ELF-1 (cell line): ENCODE measurements at places on chromosomes 13 and 19.
A peak's percentile ranks its signal among the peaks of the same experiment; 100 is the strongest.

- DNase-seq: no peak
Measured at GRCh38 chr19:46144756-46145155, 3.3 kb upstream of the IGFL2 start.

- DNase-seq: peak; percentile 20
Measured at GRCh38 chr13:65653613-65654012, 1576.5 kb downstream of the PCDH9 start.

GRCh38 chr13:52399046-52399445 lies 6.9 kb downstream of the THSD1 start:
- no peak for DNase-seq

- no peak for DNase-seq
Measured at GRCh38 chr13:21932996-21933395, 262.1 kb downstream of the FGF9 start.

GRCh38 chr19:48330012-48330681 lies 4.8 kb downstream of the EMP3 start:
- DNase-seq: peak; percentile 95

GRCh38 chr13:25168790-25169189 lies 3.3 kb downstream of the AMER2 start:
- DNase-seq: no peak

DNA sequence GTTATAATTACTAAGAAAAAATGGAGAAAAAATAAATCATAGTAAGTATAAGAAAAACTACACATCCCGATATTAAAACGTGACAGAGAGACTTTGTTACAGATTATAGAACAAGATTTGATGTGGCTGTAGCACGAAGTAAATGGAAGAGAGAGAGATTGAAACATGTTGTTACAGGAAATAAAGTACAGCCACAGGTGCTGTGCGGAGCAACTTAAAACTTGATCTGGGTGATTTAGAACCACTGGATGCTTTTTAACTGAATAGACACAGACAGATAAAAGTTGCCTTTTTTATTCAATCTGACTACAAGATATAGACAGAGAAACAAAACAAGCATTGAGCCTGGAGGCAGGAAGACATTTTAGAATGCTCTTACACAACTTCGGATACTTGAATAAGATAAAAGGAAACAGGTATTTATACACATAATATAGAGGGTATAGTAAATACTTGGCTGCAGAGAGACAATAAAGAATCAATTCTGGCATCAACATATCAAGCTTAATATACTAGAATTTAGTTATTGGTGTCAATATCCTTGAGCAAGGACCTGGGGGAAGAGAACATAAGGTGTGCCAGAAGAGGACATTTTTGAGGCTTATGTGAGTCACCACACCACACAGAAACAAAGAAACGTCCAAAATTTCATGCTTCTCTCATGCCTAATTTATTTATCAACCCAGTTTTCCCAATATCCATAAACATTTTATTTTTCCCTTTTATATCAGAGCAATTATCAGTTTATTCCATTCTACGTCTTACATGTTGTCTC lies 548.5 kb downstream of the SLITRK1 start:
- no peak for DNase-seq

- DNase-seq: peak; percentile 52
Measured at GRCh38 chr13:96984051-96984508, 10.2 kb downstream of the OXGR1 start.

DNA sequence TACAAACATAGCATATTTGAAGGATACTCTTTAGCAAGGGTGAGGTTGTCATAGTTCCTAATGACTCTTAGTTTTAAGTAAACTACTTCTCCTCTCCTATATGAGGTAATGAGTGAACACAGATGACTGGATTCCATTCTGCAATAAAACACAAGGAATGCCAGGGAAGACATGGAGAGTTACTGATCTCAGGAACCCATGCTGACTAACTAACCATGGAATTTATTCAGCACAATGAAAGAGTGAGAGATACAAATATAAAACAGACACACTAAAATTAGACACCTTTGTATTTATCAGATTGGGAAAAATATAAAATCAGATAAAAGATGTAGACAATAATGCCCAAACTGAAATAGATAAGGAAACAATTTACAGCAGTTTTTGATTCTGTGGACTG lies 1525.9 kb upstream of the SLC10A2 start:
- no peak for DNase-seq

DNA sequence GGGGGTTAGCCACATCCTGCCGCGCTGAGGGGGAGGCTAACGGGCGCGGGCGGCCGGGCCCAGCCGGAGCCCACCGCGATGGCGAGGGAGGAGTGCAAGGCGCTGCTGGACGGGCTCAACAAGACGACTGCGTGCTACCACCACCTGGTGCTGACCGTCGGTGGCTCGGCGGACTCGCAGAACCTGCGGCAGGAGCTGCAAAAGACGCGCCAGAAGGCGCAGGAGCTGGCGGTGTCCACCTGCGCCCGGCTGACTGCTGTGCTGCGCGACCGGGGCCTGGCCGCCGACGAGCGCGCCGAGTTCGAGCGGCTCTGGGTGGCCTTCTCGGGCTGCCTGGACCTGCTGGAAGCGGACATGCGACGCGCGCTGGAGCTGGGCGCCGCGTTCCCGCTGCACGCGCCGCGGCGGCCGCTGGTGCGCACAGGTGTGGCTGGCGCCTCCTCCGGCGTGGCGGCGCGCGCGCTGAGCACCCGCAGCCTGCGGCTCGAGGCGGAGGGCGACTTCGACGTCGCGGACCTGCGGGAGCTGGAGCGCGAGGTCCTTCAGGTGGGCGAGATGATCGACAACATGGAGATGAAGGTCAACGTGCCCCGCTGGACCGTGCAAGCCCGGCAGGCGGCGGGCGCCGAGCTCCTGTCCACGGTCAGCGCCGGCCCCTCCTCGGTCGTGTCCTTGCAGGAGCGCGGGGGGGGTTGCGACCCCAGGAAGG lies 692 bp downstream of the RGS9BP start:
- DNase-seq: peak; percentile 61

DNA sequence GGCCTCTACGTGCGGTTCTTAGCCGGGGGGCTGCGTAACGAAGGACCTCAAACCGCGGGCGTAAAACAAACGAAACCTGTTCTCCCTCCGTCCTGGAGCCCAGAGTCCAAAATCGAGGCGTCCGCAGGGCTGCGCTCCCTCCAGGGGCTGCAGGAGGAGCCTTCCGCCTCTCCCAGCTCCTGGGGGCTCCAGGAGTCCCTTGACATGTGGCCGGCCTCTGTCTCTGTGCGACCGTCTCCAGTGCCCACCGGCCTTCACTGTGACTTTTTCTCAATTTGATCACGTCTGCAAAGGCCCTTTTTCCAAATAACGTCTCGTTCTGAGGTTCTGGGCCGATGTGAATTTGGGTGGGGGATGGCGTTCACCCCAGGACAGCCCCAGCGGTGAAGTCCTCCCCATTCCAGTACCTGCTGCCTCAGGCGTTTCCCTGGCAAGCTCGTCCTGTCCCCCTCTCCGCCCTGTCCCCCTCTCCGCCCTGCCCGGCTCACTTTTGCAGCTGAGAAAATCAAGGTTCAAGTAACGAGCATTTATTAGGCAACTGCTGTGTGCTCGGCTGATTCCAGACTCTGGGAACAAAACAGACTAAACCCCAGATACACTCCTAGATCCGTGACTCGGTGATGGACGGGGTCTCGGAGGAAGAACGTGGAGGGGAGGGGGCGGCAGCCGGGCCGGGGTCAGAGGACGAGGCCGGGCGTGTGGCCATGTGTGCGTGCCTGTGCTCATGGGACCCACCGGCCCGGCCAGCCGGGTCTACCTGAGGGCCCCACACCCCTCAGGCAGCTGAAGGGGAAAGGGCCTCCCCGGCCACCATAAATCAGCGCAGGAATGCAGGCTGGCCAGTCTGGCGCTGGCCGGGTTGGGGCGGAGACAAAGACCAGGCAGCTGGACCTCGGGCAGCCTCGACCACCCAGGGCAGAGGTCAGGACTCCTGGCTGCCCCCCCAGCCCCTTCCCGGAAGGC lies 28.1 kb upstream of the WDR18 start:
- DNase-seq: peak; percentile 97

GRCh38 chr19:11814700-11815035 lies 595 bp downstream of the ZNF440 start:
- peak; percentile 42 for DNase-seq

GRCh38 chr19:38433268-38433733 lies at the start of gene RYR1:
Gene RYR1, plus strand, starts transcription at chr19:38433691. Its CDS starts 139 bp downstream, at chr19:38433830.
- DNase-seq: peak; percentile 86

DNA sequence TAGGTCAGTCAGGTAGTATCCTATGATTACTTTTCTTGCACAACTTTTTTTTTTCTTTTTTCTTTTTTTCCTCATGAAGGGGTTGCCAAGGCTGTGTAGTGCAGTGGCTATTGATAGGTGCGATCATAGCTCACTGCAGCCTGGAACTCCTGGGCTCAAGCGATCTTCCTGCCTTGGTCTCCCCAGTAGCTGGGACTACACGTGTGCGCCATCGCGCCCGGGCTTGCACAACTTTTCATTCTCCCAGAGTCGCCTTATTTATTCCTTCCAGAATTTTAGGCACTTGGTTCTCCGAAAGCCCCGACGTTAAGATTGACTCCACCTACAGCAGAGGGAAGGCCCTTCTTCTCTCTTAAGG lies 867 bp upstream of the ZNF613 start:
- DNase-seq: no peak

- no peak for DNase-seq
Measured at GRCh38 chr13:94829185-94829836, 117.0 kb upstream of the SOX21 start.

DNA sequence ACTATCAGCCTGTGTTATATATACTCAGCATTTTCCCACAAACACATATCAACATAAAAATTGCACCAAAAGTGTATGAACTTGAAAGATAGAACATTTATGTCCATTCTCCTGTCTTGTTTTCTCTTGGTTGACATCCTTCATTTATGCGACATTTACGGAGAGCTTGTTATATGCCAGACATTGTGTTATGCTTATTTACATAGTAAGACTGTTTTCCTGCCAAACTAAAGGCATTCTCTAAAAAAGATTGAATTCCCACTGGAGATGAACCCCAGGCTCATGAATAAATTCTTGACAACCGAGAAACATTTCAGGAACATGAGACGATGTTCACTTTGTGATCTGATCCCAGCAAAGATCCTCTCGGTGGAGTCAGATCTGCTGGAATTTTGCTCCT lies 131.0 kb downstream of the RAP2A start:
- no peak for DNase-seq

DNA sequence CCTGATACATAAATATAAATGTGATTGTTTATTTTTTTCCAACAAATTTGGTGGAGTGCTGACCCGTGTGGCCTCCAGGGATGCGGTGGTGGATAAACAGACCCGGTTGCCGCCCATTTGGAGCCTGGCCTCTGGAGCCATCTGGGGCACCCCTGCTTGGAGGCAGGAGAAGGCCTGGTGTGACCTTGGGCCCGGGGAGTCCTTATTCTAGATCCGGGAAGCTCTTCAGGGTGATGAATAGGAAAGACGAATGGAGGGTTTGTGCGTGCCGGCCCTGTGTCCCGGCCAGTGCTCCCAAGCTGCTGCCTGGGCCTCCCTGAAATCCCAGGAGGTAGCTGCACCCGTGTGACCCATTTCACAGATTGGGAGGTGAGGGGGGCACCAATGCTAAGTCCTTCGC lies 11.5 kb downstream of the PAK4 start:
- no peak for DNase-seq

DNA sequence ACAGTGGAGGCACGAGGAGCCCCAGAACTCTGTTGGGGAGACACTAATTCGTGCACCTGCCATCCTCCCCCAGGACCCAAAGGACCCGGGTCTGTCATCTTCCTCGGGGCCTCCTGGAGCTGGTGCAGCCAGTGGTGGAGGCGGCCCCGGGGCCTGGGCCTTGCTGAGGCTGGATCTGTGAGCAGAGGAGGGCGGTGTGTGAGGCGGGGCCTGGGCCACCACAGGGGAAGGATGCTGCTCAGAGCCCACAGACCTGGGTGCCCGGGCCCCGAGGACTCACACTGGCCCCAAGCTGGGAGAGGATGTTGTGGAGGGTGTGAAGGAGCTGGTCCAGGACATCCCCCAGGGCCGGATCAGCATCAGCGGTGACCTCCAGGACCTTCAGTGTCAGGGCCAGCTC lies 8.3 kb downstream of the IFNL3 start:
- DNase-seq: no peak

GRCh38 chr19:7916103-7916954 lies 1.7 kb downstream of the TGFBR3L start:
- DNase-seq: peak; percentile 23

GRCh38 chr13:60583196-60583888 lies 186.3 kb downstream of the TDRD3 start:
- DNase-seq: peak; percentile 52

- DNase-seq: peak; percentile 18
Measured at GRCh38 chr13:50357586-50358118, 342.4 kb downstream of the KCNRG start.

DNA sequence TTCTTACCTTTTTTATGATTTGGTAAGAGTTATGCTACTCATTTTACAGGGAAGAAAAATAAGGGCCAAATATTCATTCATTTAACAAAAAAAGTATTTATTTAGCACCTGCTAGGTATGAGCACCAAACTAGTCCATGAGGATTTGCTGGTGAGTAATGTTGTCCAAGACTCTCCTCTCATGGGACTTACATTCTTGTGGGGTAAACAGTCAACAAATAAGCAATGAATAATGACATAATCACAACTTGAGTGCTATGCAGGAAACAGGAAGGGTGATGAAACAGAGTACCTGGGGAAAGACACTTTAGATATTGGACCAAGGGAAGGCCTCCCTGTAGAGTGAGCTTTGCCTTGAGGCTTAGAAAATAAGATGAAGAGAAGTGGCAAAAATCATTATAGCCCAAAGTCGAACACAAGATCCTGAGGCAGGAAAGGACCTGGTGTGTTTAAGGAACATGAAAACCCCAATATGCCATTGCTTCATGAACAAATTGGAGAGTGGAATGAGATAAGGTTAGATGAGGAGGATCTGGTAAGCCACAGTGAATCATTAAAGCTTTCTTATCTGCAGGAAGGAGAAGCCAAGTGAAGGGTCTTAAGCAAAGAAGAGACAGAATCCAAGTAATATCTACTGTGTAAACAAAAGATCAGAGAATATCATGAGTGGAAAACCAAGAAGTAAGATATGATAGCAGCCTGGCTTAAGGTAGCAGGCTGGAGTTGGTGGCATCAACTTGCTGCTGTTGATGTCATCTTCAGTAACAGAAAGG lies 294.5 kb upstream of the NBEA start:
- no peak for DNase-seq

GRCh38 chr13:112720251-112720650 lies 30.4 kb downstream of the ATP11A start:
- DNase-seq: no peak

DNA sequence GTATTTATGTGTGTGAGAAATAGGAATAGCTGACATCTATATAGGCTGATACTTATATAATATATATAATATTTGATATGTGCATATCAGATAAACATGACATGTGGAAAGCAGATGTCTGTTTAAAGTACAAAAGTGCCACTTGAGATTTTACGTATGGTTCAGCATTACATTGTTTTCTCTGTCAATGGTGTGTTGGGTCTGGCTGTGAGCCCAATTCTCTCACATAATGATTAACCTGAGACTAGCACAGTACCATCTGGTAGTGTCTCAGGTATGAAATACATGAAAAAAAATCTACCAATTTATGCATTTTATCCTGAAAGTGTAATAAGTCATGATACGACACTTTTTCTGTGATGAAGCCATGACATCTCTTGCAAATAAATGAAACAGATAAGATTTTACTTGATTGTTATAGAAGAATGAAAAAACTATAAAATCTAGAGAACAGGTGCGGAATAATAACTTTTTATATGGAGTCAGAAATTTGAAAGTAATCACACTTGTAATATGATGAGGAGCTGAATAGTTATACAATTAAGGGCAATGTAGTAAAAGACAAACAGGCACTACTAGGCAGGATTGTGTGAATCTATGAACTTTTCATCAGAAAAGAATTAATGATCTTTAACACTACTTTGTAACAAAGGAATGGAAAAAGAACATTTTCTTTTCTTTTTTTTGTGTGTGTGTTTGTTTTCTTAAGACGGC lies 1405.0 kb downstream of the OLFM4 start:
- no peak for DNase-seq
